Smooth muscle cell of trachea (primary cell): ENCODE measurements at places on chromosomes 2 and 18. TPM values are rescaled to one million over a fixed set of nuclear protein-coding genes. Genes with fewer than 3 reads are reported as not detected.

The DQX1 gene
- total RNA-seq = under 0.01 and 0.29 TPM in 2 replicates

The DSC3 gene
- total RNA-seq = 0.15 and 0.33 TPM in 2 replicates

The GKN1 gene
- total RNA-seq = not detected in 2 replicates

The DUSP19 gene
- 3.5 TPM in 2 replicates for total RNA-seq

The SYT4 gene
- not detected in 2 replicates for total RNA-seq

The CIAO1 gene
- 92.1 and 93.5 TPM in 2 replicates for total RNA-seq

The BCL2 gene
- total RNA-seq = 2.5 and 3.1 TPM in 2 replicates

The COX7A2L gene
- 194 and 255 TPM in 2 replicates for total RNA-seq

The TMEM17 gene
- 2.0 and 2.8 TPM in 2 replicates for total RNA-seq

The EFHD1 gene
- under 0.01 TPM in 1 of 2 replicates, not detected in the other for total RNA-seq

The THSD7B gene
- 0.33 TPM in 1 of 2 replicates, not detected in the other for total RNA-seq

The PPP1R1C gene
- 0.33 and 2.2 TPM in 2 replicates for total RNA-seq

The ALLC gene
- not detected in 2 replicates for total RNA-seq

The STPG4 gene
- total RNA-seq = 0.17 TPM in 1 of 2 replicates, not detected in the other

The DLGAP1 gene
- total RNA-seq = 0.17 and 3.1 TPM in 2 replicates

The FAM228A gene
- 1.3 and 6.0 TPM in 2 replicates for total RNA-seq

The UPP2 gene
- under 0.01 TPM in 1 of 2 replicates, not detected in the other for total RNA-seq

The FOSL2 gene
- total RNA-seq = 45.2 and 96.1 TPM in 2 replicates
